ENCODE measurements at places on chromosomes 2 and 18.

DNA sequence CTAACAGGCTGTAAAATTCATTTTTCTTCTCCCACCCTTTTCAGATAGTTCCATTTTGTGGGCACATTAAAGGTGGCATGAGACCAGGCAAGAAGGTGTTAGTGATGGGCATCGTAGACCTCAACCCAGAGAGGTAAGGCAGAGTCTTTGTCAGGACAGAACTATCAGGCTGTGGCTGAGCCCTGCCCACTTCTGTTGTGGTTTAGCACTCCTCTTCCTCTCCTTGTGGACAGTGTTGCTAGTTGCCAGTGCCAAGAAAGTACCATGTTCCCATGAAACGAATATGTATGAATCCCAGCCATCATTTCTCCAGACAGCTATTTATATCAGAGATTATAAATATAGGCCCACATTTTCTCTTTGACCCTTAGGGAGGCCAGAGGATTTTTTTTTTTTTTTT lies 1.6 kb downstream of the LGALSL start:
- DNase-seq: no peak

- no peak for DNase-seq
These were observed 219.3 kb downstream of the SPP2 start for GRCh38 chr2:234269769-234270204.

GRCh38 chr18:3061581-3062312 lies 48.8 kb upstream of the LPIN2 start:
- no peak for DNase-seq

DNA sequence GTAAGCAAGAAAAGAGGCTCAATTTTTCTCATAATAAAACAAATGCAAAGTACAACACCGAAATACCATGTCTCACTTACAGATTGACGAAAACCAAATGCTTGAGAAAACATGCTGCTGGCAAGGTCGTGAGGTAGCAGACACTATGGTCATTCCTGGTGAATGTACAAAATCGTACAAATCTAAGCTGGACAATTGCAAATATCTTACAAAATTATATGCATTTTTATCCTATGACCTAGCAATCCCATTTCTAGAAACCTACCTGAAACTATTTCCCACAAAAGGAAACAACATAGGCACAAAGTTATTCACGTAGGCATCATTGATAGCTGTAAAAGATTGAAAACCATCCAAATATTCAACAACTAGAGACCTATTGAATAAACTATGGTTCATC lies 54.0 kb downstream of the SCG2 start:
- no peak for DNase-seq

GRCh38 chr2:55155206-55155605 lies 76.9 kb downstream of the CLHC1 start:
- DNase-seq: no peak

- peak; percentile 3 for DNase-seq
These were observed 657 bp downstream of the SGPP2 start for GRCh38 chr2:222424729-222425671.

- no peak for DNase-seq
These were observed 42.3 kb upstream of the MYO1B start for GRCh38 chr2:191202881-191203397.

- DNase-seq: no peak
These were observed 4.0 kb downstream of the SNORC start for GRCh38 chr2:232873909-232874641.

- DNase-seq: no peak
These were observed 1.1 kb downstream of the LMAN1 start for GRCh38 chr18:59357928-59358327.

DNA sequence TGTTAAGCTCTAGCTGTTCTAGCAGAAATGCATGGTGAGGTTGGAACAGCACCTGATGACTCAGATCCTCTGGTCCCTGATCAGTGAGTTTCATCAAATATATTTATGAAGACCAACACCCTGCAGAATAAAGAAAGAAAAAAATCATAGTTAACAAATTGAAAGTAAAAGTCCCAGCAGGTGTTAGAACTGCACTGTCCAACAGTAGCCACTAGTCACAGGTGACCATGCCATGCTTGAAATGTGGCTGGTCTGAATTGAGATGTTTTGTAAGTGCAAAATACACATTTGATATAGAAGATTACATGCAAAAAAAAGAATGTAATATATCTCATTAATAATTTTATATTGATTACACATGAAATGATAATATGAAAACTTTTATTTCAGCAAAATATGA lies 1010.7 kb upstream of the ZEB2 start:
- DNase-seq: no peak

GRCh38 chr18:58087928-58088690 lies 44.1 kb downstream of the NEDD4L start:
- DNase-seq: no peak

DNA sequence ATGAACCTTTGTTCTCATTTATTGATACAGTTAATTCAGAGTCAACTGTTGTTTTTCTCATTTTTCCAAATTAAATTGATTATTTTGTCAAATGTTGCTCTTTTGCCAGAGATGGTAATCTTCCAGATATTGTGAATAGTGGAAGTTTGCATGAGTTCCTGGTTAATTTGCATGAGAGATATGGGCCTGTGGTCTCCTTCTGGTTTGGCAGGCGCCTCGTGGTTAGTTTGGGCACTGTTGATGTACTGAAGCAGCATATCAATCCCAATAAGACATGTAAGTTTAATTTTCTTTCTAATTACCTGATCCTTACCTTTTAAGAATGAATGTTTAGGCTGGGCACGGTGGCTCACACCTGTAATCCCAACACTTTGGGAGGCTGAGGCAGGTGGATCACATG lies 7.8 kb downstream of the CYP20A1 start:
- DNase-seq: no peak

DNA sequence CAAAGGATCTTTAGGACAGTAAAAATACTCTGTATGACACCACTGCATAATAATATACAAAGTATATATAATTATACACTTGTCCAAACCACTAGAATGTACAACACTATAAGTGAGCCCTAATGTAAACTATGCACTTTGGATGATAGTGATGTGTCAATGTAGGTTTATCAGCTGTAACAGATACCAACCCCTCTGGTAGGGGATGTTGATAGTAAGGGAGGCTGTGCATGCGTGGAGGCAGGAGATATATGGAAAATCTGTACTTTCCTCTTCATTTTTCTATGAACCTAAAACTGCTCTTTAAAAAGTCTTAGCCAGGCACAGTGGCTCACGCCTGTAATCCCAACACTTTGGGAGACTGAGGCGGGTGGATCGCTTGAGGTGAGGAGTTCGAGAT lies 37.5 kb upstream of the SP3 start:
- DNase-seq: no peak

GRCh38 chr18:3454365-3455089 lies 4.6 kb downstream of the TGIF1 start:
- DNase-seq: no peak

GRCh38 chr2:1874950-1875349 lies 130.6 kb upstream of the PXDN start:
- no peak for DNase-seq

GRCh38 chr2:232236200-232236599 lies 142.4 kb upstream of the ALPP start:
- no peak for DNase-seq

DNA sequence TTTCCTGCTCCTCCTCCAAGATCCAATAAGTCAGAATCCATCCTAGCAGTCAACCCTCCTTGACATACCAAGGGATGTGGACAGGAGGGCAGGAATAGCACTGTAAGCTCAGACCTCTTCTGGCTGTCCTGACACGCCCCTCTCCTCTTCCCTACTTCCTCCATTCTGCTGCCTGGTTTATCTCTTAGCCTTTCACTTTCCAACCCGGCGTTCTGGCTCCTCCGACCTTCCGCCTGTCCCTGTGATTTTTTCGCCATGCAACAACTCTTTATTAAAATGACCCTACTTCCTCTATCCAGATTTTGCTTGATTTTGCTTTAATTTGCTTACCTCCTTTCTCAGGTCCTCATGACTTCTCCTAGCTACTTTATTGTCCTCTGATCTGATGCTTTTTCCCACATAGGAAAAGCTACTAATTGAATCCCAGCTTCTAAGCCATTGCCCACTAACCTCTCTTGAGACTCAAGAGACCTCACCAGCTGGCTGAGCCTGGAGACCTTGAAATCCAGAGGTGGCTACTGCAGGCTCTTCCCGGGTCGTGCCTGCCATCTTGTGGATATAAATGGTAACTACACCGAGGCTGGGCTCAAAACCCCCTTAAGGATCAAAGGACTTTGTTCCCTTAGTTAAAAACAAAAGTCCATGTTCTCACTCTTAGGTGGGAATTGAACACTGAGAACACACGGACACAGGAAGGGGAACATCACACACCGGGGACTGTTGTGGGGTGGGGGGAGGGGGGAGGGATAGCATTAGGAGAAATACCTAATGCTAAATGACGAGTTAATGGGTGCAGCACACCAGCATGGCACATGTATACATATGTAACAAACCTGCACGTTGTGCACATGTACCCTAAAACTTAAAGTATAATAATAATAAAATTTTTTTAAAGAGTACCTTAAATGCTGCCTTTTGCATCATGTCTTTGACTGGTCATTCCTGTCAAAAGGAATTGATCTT lies 139.4 kb downstream of the AKAIN1 start:
- no peak for DNase-seq

- DNase-seq: peak; percentile 35
These were observed 136.8 kb downstream of the NEDD4L start for GRCh38 chr18:58180738-58181353.

- no peak for DNase-seq
These were observed 25.5 kb downstream of the DPYSL5 start for GRCh38 chr2:26873286-26873983.

DNA sequence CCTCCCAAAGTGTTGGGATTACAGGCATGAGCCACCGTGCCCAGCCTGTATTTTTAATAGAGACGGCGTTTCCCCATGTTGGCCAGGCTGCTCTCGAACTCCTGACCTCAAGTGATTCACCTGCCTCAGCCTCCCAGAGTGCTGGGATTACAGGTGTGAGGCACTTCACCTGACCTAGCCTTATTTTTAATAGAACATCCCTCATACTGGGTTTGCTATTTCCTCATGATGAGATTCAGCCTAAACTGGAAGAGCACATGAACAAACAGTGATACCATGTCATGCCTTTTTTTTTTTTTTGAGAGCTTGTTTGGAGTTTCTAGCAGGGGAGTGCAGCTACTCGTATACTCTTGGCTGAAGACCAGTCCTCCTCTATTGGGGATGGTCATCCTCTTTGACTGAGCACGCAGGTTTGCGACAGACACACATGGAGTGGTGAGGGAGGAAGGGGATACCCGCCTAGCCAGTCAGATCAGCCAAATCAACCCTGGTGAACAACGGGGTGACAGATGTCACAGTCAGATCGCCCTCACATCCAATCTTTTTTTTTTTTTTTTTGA lies 67.6 kb downstream of the USP37 start:
- DNase-seq: no peak

DNA sequence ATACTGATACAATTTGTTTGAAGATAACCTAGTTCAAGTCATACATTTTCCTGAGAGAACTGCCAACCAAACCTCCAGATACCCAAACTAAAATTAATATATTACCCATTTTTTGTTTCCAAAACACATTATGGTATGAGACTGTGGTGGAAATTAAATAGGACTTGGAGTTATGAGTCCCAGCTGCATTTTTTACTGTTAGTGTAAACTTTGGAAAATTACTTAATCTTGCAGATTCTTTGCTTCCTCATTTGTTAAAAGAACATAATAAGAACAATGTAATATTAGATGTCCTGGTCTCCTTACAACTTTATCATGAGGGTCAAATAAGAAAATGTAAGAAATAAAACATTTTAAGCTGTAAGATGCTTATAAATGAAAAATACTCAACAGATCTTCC lies 98.2 kb upstream of the TRIB2 start:
- DNase-seq: no peak

- DNase-seq: no peak
These were observed 19.5 kb downstream of the RELCH start for GRCh38 chr18:62206593-62206992.

GRCh38 chr18:35215026-35215425 lies 25.8 kb upstream of the ZNF397 start:
- DNase-seq: no peak

DNA sequence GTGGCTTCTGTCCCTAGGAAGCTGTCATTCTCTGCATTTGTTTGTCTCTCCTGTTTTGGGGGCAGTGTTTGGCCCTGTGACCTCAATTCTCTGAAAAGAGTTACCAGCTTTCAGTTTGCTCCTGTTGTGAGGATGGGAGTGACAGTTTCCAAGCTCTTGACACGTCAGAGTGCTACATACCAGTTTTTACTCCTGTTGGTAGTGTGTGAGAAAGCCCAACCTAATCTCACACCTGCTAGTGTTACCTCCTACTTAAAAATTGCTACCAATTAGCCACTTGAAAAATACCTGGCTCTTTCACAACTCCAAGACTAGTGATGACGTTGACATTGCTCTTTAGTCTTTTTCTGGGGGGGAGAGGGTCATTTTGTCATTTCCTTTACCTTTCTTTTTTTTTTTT lies 14.1 kb downstream of the SKA1 start:
- DNase-seq: no peak

- no peak for DNase-seq
These were observed 16.8 kb downstream of the ARID5A start for GRCh38 chr2:96553176-96553956.

DNA sequence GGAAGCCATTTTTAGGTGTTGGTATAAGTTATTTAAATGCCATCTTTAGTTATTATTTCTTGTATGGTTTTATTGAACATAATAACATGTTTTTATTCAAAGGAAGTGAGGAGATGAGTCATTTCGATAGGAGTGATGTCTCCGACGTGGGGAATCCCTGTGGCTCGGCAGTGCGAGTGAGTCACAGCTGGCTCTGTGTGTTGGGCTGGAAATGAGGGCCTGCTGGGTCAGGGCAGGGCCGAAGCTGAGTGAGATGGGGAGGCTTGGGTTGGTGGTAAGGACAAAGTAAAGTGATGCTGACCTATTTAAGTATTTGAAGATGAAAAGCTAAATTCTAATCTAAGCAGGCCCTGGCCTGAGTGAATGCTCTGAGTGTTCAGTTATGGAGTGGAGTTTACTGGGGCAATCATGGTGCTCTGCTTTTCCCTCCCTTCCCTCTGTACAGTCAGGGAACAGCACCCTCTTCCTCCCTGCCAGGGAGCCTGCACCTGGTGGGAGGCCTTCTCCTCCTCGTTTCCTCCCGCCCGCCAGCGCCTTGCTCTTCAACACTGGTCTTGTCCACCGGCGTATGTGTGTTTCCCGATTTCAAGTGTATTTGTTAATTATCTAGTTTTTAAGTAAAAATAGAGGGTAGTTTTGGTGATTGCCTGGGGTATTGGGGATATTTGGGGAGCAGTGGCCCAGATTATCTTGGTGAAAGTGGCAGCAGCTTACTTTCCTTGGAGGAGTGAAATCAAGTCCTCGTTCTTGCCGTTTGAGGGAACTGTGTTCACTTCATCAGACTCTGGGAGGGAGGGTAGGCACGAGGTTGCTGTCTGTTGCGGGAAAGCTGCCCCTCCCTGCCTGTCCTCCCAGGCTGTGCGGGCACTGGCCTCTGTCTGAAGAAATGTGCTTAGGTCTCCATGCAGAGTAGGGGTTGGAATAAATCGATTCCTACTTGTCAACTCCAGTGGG lies 157.0 kb downstream of the LDLRAD4 start:
- DNase-seq: peak; percentile 66

DNA sequence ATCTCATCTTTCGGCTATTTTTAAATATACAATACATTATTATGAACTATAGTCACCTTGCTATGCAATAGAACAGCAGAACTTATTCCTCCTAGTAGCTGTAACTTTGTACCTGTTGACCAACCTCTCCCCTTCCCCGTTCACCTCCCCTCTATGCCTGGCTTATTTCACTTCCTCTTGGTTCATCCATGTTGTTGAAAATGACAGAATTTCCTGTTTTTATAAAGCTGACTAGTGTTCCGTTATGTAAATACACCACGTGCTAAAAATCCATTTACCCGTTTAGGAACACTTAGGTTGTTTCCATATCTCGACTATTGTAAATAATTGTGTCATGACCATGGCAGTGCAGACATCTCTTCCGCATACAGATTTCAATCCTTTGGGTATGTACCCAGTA lies 10.3 kb downstream of the ALPI start:
- no peak for DNase-seq
